D341Med (cell line): ENCODE measurements at places on chromosomes 6 and 20.

DNA sequence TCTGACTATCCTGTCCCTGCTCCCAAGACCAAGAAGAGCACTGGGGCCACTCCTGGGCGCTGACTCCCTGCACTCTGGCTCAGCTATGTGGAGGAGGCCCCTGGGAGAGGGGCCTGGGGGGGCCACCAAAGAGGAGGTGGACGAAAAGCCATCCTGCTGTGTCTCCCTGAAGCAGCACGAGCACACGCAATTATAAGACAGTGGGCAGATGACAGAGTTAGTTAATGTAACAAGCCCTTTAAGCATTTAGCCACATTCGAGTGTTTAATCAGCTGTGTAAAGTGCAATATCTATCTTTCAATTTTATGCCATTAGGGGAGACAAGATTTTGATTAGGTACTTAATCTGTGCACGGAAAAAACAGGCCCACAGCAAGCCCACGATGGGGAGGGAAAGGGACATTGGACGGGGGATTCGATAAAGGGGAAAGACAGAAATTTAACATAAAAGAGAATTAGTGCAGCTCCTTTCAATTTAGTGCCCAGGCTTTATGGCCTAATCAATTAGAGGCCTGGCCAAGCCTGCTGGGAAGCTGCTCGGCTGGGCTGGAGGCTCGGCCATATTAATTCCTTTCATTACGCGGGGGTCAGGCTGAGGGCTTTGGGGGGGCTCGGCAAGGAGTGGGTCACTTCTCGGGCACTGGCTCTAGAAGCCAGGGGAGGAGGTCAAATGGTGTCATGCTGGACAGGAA is 286.2 kb downstream of the DHX35 start:
- no peak for DNase-seq

DNA sequence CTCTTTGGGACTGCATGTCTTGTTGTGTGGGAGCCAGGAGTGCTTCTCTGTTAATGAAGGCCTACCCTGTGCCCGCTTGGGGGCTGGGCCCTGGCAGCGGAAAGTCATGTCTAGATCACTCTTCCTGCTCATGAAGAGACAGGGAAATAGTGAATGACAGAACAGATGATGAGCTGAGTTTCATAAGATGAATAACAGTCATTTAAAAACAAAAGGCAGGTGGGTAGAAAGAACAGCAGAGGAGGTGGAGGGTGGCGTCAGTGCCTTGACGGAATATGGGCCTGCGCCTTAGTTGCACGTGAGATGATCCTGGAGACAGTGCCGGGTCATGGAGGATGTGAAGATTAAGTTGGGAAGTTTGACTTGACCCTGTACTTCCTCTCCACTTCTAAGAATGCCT is 85.5 kb downstream of the ARID1B start:
- DNase-seq, result no peak

- DNase-seq, result no peak
Measured at GRCh38 chr20:52291109-52291508, 99.5 kb upstream of the ZFP64 start.

DNA sequence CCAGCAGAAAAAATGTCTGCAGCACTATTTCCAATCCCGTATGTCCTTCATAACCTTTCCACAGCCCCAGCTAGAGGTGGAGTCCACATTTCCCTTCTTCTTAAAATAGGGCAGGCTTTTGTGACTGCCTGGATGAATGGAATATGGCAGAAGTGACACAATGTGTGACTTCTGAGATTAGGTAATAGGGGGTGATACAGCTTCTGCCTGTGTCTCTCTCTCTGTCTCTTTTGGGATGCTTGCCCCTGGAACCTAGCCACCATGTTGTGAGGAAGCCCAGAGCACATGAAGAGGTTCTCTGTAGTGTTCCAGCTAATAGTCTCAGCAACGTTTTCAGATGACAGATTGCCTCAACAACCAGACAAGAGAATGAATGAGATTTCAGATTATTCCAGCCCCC is 51.4 kb downstream of the CLIC5 start:
- no peak for DNase-seq

DNA sequence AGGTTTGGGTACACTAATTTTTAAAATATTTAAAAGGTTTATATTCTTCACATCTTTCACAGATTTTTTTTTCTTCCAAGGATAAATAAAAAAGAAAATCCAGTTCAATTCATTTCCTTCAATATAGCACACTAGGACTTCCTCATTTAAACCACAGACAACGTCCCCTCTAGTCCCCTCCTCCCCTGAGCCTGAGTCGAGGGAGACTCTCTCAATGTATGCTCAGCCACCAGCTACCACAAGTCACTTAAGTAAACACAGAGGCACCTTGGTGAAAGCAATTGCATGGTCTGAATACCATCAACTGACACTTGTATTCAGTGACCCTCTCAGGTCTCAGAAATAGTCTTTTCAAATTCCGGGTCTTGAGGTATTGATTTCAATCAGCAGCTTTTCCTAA is 88.6 kb downstream of the SIM1 start:
- DNase-seq, result no peak

DNA sequence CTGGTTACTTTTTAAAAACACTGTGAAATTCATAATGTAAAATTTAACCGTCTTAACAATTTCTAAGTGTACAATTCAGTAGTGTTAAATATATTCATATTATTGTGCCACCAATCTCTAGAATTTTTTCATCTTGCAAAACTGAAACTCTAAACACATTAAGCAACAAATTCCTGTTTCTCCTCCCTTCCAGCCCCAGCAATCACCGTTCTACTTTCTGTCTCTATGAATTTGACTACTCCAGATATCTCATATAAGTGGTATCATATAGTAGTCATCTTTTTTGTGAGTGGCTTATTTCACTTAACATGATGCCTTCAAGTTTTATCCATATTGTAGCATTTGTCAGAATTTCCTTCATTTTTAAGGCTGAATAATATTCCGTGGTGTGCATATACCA is 44.7 kb downstream of the RSPH3 start:
- DNase-seq, result no peak

DNA sequence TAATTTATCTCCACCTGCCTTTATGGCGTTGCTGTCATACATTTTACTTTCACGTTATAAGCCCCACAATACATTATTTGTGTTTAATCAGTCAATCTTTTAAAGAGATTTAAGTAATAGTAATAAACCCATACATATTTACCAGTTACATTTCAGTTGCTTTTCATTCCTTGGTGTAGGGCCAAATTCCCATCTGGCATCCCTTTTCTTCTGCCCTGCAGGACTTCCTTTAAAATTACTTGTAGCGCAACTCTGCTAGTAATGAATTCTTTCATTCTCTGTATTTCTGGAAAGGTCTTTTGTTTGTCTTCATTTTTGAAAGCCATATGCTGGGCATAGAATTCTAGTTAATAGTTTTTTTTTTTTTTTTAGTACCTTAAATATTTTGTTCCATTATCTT is 24.9 kb downstream of the ZNF334 start:
- DNase-seq, result no peak

- no peak for DNase-seq
Measured at GRCh38 chr6:40762981-40763380, 175.8 kb upstream of the LRFN2 start.

DNA sequence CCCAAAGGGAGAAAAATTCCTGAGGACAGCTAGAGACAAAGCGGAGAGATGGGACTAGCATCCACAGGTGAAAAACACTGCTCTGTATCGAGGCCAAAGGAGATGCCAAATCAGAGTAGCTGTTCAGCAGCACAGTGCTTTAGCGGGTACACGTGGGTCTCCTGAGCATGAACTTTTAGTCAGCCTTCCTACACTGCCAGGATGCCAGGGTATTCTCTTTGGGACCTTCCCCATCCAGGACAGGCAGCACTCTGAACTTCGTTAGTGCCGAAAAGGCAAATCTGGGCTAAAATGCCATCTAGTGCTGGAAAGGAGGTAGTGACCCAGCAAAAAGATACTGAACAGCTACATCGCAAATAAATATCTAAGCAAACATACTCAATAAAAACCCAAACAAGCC is 64.9 kb downstream of the C6orf58 start:
- DNase-seq, result peak; percentile 69

DNA sequence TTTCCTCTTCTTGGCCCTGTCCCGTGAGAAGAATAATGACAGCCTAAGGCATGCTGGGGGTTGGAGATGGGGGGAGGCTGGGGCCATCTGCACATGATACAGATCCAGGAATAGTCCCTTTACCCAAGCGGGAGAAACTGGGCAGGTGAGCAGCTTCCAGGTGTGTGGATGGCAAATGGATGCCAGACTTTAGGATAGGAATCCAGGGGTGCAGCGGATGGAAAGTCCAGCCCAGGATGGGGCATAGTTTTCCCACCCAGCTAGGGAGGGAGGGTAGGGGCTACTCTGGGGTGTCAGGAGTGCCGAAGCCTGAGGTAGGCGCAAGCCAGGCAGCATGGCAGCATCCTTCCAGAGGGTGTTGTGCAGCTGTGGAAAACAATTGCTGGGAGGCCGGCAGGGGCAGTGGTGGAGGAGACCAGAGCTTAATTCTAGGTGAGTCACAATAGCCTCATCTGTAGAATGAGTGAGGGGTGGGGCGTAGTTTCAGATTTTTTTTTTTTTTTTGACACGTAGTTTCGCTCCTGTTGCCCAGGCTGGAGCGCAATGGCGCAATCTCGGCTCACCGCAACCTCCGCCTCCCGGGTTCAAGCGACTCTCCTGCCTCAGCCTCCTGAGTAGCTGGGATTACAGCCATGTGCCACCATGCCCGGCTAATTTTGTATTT is 15.4 kb upstream of the FAM110A start:
- no peak for DNase-seq

DNA sequence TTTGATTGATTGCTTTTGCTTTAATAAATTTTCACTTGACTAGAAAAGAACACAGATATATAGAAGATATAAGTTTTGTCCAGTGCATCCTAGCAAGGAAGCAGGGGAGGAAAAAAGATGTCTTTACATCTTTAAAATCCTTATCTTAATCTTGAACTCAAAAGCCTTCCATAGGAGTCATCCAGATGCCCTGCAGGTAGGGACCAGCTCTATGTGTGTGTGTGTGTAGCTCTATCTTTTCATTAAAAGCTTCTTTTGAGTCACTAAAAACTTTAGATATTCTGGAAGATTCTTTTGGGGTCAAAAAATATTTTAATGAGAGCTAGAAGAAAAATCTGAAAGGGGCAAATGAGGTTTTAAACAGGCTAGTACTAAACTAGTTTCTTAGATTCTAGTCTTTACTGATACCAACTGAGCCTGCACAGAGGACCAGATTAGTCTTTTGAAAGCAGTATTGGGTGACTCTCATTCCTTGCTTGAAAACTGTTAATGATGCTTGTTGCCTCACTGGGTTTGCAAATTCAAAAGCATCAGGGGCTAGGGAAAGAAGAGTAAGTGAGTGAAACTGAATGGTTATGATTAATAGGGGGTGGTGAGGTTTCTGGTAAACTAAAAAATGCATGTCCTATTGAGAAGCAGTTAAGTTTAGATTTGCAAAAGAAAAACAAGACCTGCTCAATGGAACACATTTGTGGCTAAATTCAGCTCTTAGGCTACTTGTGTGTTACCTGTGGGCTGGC is 40.6 kb upstream of the JAG1 start:
- no peak for DNase-seq

DNA sequence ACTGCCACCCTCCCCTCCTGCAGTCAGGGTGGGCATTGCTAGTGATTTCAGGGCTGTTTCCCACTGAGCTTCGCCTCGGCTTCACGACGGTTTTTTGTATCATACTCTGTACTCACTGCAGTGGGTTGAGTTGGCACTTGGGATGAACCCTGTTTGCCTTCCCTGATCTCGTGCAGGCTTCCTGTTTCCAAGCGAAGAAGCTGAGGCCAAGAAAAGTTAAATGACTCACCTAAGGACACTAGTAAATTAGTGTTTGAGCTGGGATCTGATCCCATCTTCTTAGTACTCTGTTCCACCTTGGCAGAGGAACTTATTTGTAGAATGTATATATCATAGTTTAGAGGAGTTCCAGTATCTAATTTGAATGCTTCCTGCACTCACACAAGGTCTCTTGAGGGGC is 50.3 kb upstream of the VSTM2L start:
- DNase-seq, result no peak

DNA sequence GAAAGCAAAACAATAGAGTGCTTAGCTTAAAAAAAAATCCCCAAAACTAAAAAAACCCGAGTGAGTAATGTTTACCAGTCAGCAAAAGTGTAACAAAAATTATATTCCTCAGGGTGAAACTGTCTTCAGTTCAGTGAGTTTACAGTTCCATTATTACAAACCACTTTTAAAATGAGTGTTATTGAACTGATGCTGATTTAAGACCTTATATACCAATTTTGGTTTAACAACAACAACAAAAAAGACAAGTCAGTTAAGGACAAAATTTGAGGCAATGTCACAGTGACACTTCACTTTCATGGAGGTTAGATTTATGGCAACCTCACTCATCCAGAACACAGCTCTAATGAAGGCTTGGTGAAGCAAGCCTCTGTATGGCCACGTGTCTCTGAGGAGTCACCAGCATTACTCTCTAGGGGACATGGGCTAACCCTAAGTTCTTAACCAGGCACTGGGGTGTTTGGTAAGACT is 630.8 kb downstream of the PHF3 start:
- no peak for DNase-seq

DNA sequence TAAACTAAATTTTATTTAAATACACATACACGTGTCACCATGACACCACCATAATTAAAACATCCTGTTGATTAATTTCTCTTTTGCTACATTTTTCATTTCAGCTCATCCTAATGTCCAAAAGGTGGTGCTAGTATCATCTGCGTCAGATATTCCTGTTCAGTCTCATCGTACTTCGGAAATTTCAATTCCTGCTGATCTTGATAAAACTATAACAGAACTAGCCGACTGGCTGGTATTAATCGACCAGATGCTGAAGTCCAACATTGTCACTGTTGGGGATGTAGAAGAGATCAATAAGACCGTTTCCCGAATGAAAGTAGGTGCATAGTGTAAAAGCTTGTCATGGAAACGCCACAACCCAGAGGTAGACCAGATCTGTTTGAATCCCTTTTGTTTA is 263.4 kb downstream of the UTRN start:
- DNase-seq, result no peak

GRCh38 chr6:16198061-16198705 is 40.2 kb upstream of the GMPR start:
- DNase-seq, result no peak

- no peak for DNase-seq
Measured at GRCh38 chr20:38040276-38040675, 6.7 kb downstream of the RPRD1B start.

GRCh38 chr6:132060591-132060990 is 109.4 kb upstream of the CCN2 start:
- no peak for DNase-seq

DNA sequence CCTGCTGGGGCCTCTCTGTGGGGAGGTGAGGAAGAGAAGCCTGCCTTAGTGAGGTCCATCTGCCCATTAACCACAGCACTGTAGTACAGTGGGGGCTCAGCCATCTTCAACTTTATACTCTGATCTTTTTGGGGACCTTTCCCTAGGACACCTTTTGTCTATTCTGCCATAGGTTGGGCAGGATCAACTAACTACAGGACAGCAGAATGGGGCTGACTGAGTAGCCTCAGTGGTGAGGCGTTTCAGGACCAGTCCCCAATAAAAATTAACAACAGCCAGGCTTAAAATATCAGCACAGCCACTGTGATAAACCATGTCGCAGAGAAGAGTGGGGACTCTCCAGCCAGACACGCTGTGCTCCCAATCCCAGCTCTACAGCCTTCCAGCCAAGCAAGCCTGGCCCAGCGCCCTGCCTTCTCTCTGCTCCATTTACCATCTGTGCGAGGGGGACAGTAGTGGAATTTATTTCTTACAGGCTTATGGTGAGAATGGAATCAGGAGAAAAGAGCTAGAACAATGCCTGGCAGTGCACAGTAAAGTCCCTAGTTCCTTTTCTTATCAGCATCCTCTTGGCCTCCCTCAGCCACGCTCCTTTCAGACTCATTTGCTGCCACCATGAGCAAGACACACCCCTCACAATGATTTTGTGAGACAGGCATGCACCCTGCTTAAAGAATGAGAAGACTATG is 75.5 kb downstream of the SLC22A23 start:
- peak; percentile 58 for DNase-seq

- DNase-seq, result no peak
Measured at GRCh38 chr6:137973201-137973600, 106.1 kb downstream of the TNFAIP3 start.
